ENCODE measurements at places on chromosomes 1 and 21.

DNA sequence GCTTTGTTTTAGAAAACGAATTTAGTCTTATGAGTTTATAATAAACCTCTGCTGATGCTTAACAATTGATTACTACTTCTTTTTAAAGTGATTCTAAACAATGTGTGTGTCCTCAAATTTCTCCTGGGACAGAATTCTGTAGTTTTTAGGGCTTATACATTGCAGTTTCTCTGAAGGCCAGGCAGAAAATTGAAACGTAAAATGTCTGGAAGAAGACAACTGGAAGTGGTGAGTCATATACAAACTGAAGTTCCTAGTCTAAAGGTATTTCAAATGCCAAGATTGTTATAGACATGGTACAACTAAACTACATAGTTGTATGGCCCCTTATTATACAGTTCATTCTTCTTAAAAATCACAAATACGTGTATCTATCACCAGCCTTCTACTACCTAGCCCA, 30.5 kb upstream of the RC3H1 start:
- DNase-seq = no peak

- DNase-seq = no peak
These were observed 45.4 kb downstream of the SKI start for GRCh38 chr1:2273401-2274090.

- DNase-seq = peak; percentile 30
These were observed 953.0 kb downstream of the AMY1C start for GRCh38 chr1:104702731-104703130.

DNA sequence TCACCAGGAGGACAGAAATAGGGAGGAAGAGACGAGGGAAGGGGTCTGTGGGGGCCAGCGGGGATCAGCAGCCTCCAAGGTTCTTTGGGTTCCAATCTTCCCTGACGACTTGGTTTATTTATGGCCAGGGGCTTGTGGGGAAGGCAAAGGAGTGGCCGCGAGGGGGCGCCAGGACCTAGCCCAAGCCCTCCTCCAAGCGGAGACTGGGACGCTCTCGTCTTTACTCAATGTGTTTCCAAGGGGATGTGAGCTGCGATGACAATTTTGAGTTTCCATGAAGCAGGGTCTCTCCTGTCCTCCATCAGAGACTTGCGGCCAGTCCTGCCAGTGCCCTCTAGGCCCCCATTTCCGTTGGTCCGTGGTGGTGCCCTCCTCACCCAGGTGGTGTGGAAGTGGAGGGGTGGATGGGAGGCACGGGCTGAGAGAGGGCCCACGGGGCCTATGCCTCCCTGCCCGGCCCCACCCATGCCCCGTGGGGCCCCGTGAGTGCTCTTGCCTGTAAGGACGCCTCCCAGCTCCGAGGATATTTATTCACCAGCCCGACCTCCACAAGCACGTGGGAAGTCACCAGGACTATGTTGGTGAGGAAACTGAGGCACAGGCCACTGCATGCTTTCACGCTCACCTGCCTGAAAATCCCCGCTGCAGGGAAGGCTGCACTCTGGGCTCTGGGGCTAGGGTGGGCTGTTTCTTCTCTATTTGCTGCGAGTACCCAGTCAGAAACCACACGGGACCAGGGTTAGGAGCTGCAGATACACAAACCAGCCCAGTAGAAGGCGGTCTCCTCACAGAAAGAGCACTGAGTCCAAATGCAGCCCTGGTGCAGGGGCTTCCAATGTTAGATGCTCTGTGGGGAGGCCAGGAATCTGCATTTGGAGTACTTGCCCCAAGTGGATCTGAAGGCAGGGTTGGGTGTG, 26.5 kb downstream of the DMRTB1 start:
- peak; percentile 74 for DNase-seq

- peak; percentile 20 for DNase-seq
These were observed 9.6 kb downstream of the ACKR1 start for GRCh38 chr1:159214149-159214760.

DNA sequence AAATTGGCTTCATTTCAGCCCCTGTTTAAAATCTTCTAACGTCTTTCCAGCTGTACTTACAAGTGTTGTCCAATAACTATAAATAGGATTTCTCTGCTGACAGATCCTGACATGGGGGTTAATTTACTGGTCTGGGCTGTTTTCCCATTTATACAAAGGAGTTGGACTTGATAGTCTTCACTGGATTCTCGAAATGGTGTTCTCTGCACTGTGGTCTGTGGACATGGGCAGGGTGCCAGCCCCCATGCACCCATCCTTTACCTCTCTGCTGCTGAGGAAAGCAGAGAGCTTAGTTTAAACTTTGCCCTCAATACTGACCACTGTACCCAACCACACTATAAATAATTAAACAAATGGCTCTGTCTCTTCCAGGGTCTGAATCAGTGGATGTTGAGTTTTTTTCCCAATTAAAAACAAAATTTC, 5.2 kb downstream of the DIO1 start:
- peak; percentile 79 for DNase-seq

DNA sequence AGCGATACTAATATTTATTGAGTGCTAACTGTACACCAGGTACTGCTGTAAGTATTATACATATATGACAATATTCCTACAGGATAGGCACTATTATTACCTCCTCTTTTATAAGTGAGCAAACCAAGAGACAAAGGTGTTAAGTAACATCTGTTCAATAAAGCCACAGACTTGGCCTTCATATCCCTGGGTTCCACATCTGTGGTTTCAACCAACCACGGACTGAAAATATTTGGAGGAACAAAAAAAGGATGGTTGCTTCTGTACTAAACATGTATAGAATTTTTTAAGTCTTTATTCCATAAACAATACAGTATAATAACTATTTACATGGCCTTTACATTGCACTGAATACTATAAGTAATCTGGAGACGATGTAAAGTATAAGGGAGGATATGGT, 95.1 kb downstream of the RERE start:
- no peak for DNase-seq

DNA sequence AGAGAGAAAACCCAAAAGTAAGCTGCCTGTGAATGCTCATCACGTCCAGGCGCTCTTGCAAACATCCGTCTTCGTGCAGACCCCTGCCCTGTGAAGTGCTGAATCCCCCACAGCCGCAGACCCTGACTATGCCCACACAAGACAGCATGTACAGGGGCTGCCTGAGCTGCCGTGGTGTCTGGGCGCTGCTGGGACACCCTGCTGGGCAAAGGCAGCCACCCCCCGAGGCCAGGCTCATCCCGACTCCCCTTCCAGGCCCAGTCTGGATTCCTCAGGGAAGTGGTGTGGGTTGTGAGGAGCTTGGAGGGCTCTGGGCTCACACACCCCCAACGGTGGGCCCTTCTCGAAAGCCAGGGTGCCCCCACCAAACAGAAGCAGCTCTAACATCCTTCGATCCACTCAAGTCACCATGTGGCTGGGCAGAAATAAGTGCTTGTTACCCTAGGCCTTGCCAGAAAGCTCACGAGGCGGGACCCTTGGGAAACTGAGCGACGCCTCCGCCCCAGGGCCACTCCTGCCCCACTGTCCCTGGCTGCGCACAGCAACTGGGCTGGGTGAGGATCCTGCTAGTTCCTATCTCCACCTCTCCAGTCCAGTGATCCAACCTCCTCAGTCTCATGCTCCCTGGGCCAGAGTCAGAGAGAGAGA, 4.8 kb upstream of the WNT9A start:
- no peak for DNase-seq

DNA sequence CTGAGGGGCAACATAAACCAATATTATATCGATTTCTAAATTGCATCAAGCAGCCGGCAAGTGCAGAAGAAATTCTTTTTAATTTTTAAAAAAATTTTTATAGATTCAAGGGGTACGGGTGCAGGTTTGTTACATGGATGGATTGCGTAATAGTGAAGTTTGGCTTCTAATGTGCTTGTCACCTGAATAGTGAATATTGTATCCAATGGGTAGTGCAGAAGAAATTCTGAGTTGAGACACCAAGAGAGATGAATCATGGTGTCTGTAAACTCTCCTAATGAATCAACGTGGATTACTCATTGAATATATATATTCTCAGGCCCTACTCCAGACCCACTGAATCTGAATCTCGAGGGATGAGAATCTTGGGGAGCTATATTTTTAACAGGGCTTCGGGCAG, 253.7 kb upstream of the FOXD3 start:
- DNase-seq = no peak

DNA sequence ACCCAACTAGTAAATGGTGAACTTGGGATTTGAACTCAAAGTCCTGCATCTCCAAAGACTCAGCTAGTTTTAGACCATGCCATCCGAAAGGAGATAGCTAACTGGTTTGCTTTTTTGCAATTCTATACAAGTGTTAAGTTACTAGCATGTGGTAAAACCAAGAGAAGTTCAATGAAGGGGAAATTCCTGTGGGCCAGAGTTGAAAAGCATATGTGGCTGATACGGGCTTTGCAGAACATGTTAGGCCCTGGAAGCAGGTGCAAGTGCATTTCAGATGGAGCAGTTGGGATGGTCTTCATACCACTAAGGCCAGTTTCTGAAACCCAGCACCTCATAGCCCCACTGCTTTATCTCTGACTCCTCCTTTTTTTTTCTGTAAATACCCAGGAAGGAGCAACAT, 620.9 kb downstream of the PLPP3 start:
- DNase-seq = no peak

GRCh38 chr1:76948846-76949245, 81.6 kb downstream of the ST6GALNAC5 start:
- no peak for DNase-seq

GRCh38 chr1:43699281-43699680, 8.1 kb upstream of the ST3GAL3 start:
- DNase-seq = no peak

- peak; percentile 94 for DNase-seq
These were observed 36.7 kb upstream of the TARDBP start for GRCh38 chr1:10975567-10976326.
